ENCODE measurements at places on chromosomes 5 and 9.

- no peak for DNase-seq
These were observed 75.4 kb upstream of the CDKN2B start for GRCh38 chr9:22084336-22085035.

- no peak for DNase-seq
These were observed 52.8 kb downstream of the VAV2 start for GRCh38 chr9:133939171-133939785.

DNA sequence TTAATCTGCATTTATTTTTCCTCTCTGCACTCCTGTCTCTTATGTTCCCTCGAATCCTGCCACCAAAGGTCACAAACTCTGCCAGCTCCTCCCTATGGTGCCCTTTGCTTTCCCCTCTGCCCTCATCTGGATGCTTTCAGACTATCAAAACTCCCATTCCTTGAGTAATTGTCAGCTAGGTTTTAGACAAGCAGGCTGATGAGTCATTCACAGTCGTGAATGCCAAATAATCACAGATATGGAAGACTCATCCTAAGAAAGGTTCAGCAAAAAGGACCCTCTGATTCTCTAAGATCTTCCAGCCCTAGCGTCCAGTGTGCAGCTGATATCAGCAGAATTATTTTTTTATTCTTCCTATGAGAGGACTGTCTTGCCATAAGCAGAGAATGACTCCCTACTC, 104.5 kb upstream of the NUDT12 start:
- DNase-seq: no peak

DNA sequence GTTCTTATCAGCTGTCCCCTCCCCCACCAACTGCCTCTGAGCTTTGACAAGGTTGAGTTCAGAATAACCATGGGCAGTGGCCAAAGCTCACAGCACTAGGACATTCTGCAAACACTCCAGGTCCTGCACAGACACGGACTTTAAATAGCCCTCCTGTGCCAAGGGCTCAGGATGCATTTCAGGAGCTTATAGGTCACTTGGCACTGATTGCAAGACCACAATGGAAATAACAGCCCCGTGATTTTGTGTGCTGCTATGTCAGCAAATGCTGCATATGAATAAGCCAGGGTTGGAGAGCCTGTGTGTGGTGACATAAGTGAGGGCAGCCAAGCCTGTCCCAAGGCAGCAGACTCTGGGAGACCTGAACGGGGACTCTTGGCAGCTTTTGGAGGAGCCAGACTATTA, 150.7 kb downstream of the DMRT2 start:
- no peak for DNase-seq

DNA sequence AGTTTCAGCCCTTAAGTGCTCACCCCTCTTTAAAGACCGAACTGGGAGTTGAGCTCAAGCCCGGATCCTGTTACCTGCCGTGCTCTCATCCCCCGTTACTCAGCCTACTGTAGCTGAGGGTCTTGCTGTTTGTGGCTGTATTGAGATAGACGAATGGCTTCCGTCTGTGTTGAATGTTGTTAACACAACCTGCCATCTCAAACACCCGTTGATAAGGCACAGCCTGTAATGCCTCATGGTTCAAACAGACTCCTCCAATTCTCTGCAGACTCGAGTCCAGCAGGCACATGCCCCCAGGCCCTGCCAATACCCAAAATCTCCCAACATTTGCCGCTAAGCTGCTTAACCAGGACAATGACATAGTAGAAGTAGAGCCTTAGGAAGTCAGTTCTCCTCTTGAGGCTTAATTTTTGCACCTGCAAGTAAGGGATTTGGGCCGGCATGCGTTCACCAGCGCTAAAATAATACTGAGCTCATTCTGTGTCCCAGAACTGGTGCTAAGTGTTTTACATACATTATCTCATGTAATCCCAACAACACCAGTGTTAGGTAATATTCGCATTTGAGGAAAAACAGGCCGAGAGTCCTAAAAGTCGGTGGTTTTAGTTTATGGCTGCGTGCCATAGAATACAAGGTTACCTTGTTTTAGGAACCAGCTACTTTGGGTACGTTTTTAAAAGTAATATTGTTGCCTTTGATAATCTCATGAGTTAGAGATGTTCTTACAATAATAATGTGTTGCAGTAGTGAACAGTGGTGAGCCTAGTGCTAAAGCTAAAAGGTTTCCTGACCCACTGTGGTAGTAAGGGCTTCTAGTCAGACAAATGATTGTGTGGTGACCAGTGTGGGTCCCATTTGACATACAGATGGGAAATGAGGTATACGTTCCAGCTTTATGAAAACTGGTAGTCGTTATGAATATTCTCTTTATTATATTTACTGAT, 1.5 kb upstream of the RFX3 start:
- no peak for DNase-seq
